ENCODE measurements at places on chromosomes 3 and 15.

- no peak for DNase-seq
These were observed 183.2 kb downstream of the MAGI1 start for GRCh38 chr3:65855370-65856100.

- no peak for DNase-seq
These were observed 213.8 kb downstream of the IL5RA start for GRCh38 chr3:2896308-2896939.

DNA sequence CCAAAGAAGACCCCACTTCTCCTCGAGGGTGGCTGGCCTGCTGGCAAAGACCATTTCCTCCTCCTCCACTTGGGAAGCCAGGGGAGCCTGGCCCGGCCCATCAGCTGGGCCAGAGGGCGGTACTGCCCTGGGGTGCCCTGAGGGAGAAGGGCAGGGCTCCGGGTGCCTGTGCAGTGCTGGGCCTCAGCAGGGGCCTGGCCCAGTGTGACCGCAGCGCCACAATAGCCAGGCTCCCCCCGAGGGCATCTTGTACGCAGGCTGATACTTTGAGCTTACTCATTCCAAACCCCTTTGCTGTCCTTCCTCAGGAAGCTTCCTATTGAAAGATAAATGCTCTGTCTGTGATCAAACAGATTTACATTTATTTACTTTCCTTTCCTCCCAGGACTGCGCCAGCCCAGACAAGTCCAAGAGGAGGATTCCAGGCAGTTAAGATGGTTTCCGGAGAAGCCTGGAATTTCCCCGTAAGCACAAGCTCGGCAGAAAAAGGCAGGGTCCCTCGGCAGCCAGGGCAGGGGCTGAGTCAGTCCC lies 240.1 kb downstream of the XXYLT1 start:
- no peak for DNase-seq

- DNase-seq = no peak
These were observed 543 bp downstream of the MEF2A start for GRCh38 chr15:99566157-99566897.

DNA sequence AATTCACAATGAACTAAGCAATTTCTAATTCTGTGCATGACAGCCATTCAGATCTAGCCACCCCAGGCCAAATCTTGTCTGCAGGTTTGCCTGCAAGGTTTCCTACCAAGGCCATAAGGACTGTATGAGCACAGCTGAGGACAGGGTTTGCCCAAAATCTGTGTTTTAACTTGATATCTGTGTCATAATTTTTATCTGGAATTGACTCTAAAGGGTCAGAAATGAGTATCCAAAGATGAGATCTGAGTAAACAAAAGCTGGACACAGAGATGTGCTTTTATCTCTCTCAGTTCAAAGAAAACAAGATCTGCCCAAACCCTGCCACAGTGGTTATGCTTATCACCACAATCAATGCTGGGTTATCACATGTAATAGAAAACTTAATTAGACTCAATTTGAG lies 154.6 kb upstream of the COL8A1 start:
- no peak for DNase-seq

DNA sequence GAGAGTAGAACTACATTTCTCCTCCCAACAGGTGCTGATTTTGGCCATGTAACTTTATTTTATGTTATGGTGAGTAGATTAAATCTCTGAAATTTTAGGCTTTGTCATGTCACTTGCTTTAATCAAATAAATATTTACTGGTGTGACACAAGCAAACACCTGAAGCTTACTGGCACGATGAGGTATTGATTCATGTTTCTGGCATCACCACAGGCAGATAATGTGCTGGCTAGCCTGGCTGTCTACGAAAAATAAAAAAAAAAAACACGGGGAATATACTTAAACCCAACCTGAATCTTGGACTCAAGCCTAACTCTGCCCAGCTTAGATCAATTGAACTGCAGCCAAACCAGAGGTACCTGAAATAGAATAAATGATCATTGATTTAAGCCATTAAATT lies 65.6 kb upstream of the CADM2 start:
- DNase-seq = no peak

GRCh38 chr15:84400017-84400740 lies 164.6 kb downstream of the GOLGA6L4 start:
- no peak for DNase-seq

DNA sequence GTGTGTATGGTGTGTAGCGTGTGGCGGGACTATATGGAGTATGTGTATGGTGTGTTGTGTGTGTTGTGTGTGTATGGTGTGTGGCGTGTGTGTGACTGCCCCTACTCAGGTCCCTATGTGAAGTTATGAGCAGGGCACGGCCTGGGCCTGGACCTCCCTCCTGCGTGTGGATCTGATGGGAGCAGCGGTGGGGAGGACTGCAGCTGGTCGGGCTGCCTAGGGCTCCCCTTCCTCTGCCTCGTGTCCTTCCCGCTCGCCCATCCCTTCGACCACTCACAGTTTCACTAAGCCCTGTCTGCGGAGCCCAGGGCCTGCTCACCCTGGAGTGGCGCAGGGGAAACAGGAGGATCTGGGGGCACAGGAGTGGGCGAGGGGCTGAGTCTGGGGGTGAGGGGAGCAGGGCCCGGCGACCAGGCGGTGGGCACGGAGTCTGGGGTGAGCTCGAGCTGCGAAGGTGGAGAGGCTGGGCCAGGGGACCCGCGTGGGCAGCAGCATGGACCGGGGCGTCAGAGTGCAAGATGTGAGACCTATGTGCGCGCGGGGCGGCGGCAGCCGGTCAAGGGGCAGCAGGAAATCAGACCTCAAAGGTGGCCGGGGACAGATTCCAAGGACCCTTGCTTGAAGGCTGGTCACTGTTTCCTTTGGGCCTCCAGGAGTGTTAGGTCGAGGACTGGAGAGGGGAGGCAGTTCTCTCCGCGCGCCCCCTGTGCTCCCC lies 26.6 kb downstream of the GABRA5 start:
- no peak for DNase-seq

- DNase-seq = no peak
These were observed 4.5 kb upstream of the WWTR1 start for GRCh38 chr3:149662240-149662887.

GRCh38 chr3:72154391-72155335 lies 369.7 kb upstream of the PROK2 start:
- no peak for DNase-seq

- peak; percentile 75 for DNase-seq
These were observed at the start of gene FOXP1 for GRCh38 chr3:71583566-71584393. Gene FOXP1, minus strand, starts transcription at chr3:71583728. Its CDS starts 385,347 bp downstream, at chr3:71198381.

DNA sequence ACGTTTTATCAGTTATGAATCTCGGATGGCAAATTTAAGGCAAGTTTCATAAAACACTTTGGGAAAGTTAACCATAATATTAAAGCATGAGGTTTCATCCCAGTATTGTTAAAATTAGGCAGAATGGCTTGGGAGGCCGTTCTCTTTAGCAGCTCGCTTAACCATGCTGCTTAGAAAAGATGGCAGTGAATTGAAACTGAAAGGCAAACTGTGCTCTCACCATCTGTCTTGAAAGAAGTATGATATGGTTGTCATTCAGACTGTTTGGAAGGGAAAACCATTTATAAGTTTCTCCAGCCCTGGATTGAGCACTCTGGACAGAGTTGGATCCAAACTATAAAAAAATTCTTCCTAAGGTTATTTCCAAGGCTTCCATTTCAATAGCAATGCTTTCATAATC lies 332.3 kb upstream of the SUCLG2 start:
- no peak for DNase-seq

- no peak for DNase-seq
These were observed 159.4 kb downstream of the CDIN1 start for GRCh38 chr15:36738817-36739216.

GRCh38 chr3:174408310-174408709 lies 450.8 kb upstream of the NAALADL2 start:
- DNase-seq = no peak

DNA sequence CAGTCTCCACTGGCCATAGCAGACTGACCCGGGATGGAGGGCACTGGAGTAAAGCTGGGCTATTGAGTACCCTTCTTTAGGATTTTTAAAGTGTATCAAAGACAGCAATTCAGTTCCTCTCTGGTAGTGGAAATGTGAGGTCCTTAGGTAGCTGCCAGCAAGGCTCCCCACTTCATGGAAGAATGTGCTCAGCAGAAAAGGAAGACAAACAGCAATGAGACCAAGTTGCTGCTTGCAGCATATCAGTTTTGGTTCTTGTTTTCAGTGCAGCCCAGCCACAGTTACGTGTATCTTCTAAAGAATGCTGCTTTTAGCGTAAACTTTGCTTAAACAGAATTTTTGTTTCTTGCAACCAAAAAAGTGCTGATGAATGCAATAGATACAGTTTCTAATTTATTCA lies 374.0 kb upstream of the CBLB start:
- no peak for DNase-seq

DNA sequence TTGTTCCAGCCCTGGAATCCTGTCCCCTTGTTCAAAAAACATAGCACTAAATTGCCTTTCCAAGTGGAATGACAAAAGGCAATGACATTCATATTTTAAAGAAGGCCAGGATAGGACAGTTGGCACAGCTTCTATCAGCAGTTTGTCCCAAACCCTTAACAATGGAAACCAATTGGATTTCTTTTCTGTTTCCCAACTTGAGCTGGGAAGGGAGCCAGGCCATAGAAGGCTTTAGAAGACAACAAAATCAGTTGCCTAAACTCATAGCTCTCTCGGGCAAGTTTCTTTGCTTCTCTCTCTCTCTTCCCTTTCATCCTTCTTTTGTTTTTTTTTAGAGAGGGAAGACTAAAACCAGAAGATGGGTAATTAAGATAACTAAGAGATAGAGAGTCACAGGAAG lies 227.7 kb upstream of the TPRG1 start:
- DNase-seq = no peak

- DNase-seq = no peak
These were observed 19.1 kb downstream of the TTC21A start for GRCh38 chr3:39126532-39127071.

- no peak for DNase-seq
These were observed 33.3 kb downstream of the CCNB2 start for GRCh38 chr15:59138243-59138642.

DNA sequence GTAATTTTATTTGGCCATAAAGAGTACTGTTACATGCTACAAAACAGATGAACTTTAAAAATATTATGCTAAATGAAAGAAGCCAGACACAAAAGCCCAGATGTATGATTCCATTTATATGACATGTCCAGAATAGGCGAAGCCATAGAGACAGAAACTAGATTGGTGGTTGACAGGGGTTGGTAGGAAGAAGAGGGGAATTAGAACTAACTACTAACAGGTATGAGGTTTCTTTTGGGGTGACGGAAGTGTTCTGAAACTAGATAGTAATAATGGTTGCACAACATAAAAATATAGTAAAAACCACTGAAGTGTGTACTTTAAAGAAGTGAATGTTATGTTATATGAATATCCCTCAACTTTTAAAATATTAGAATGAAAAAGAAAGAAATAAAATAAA lies 66.1 kb downstream of the GBE1 start:
- DNase-seq = no peak

GRCh38 chr15:64611085-64611725 lies 150.8 kb downstream of the ZNF609 start:
- DNase-seq = no peak

GRCh38 chr3:186110975-186111974 lies 2.4 kb upstream of the ETV5 start:
- no peak for DNase-seq

- DNase-seq = no peak
These were observed 112.6 kb downstream of the SQOR start for GRCh38 chr15:45747426-45747825.

DNA sequence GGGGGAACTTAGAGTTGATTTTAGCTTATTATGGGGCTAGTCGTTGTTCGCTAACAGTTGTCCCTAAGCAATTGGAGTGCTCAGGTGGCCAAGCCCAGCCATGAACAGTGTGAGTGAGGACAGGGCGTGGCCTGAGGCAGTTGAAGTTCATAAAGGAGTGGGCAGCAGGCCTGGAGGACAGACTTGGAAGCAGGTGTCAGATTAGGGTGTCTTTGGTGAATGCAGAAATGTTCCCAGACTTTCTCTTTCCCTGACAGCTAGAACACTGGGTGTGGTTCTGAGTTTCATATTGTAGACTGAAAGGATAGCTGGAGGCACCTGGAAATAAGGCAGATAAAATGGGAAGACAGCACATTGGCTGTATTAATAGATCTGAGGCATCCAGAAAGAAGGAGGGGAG lies 59.8 kb upstream of the FGD5 start:
- DNase-seq = no peak

DNA sequence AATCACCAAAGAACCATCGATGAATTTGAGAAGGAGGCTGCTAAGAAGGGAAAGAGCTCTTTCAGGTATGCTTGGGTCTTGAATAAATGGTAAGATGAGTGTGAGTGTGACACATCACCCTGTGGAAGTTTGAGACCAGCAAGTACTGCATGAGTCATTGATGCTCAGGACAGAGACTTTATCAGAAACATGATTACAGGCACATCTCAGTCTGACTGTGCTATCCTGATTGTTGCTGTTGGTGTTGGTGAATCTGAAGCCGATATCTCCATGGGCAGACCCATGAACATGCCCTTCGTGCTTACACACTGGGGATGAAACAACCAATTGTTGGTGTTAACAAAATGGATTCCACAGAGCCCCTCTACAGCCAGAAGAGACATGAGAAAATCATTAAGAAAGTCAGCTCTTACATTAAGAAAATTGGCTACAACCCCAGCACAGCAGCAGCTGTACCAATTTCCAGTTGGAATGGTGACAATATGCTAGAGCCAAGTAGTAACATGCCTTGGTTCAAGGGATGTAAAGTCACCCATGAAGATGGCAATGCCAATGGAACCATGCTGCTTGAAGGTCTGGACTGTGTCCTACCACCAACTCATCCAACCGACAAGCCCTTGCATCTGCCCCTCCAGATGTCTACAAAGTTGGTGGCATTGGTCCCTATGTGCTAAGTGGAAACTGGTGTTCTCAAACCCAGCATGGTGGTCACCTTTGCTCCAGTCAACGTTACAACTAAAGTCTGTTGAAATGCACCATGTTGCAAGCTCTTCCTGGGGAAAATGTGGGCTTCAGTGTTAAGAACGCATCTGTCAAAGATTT lies 20.5 kb downstream of the TM4SF4 start:
- no peak for DNase-seq

DNA sequence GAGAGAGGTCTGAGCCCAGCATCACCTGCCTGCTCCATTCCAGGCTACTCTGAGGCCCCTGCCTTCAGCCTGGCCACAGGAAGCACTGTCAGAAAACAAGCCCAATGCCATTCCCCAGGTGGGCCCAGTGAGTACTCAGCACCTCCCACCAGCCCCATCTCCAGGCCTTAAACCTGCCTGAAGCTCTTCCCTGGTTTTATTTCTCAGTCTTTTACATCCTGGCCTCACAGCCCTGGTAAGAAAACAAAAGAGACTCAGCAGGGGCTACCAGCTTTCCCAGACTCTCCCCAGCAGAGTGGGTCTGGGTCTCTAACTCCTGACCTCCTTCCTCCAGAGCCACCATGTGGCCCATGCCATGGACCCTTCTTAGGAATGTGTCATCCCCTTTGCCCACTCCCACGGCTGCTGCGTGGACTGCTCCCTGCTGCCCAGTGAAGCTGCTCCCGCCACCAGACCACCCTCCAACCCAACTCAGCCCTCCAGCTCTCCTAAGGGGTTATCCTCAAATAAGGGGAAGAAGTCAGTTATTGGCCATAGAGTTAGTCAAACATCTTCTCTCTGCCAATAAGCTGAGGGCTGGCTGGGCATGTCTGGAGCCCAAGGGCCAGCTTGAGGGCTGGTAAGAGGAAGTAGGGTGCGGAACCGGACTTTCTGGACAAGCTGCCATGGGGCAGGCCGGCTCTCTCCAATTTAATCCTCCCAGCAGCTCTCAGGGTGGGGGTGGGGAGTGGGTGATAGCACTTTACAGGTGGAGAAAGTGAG lies 116.7 kb upstream of the LINGO1 start:
- no peak for DNase-seq

All from caudate nucleus (tissue), 63 donors.